Psoas muscle (tissue), 8 donors: ENCODE measurements at places on chromosomes 5 and 9. TPM values are rescaled to one million over a fixed set of nuclear protein-coding genes. Genes with fewer than 3 reads are reported as not detected.

The SGTB gene
- total RNA-seq: 3.6 TPM

DNA sequence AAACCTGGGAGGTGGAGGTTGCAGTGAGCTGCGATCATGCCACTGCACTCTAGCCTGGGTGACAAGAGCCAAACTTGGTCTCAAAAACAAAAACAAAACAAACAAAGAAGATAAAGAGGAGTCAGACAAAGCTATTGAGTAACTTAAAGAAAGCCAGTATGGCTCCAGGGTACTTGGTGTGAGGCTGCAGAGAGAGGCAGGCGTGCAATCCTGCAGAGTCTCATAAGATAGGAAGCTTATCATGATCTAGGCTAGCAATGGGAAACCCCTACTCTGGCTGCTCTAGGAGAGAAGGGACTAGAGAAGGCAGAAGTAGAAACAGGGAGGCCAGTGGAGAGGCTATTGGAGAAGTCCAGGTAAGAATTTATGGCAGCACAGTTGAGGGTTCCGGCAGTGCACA lies 42.0 kb downstream of the ARRDC3 start:
- no peaks in the 10 kb centered on the region for H3K36me3 ChIP-seq
- DNase-seq: no peak
- no peak overlapping the region for H3K4me3 ChIP-seq
- no peaks in the 10 kb centered on the region for H3K4me1 ChIP-seq

- no peak for DNase-seq
- no peaks in the 10 kb centered on the region for H3K27me3 ChIP-seq
- H3K4me3 ChIP-seq: no peak overlapping the region
- H3K4me1 ChIP-seq: peaks cover 12% of the 10 kb centered on the region
- no peak overlapping the region for H3K27ac ChIP-seq
Measured at GRCh38 chr5:95619096-95619495, 791 bp upstream of the GPR150 start.

The SPATA31A7 gene
- not detected for total RNA-seq

DNA sequence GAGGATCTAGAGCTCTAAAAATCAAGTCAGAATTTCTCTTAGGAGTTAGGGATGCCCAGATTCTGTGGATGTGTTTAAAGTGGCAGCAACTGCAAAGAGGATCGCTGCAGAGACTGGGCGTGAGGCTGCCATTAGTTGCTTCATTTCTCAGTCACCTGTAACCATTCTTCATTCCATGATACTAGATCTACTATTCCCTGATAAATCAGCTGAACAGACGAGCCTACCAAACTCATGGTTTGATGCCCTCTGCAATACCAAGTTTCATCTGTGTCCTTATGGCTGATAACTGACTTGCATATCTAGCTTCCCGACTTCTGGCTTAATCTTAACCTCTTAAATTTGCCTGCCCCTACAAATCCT lies 33.3 kb downstream of the UBE2R2 start:
- no peaks in the 10 kb centered on the region for H3K36me3 ChIP-seq
- peaks cover 33% of the 10 kb centered on the region for H3K4me1 ChIP-seq
- H3K27ac ChIP-seq: peak overlapping the region; percentile 61
- no peak overlapping the region for H3K4me3 ChIP-seq

DNA sequence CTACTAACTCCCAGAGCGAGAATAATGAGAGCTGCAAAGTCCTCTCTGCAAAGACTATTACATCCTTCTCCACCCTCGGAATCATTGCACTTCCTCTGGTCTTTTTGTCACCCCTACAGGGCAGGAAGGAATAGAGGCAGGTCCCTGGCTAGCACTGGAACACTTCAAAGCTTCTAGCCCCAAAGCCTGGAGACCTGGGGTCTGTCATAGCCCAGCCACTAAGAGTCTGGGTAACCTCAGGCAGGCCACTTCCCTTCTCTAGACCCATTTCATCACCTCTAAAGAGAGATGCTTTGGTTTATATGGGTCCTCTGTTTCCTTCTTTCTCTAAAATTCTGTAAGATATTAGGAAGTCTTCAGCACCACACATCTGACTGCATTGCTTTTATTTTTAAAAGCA lies 6.7 kb downstream of the ADRB2 start:
- H3K4me3 ChIP-seq: peak overlapping the region; percentile 86
- no peaks in the 10 kb centered on the region for H3K36me3 ChIP-seq
- peak overlapping the region; percentile 96 for H3K27ac ChIP-seq
- no peaks in the 10 kb centered on the region for H3K27me3 ChIP-seq
- DNase-seq: no peak

GRCh38 chr5:17832949-17833745 lies 198.9 kb downstream of the TAF11L14 start:
- H3K4me1 ChIP-seq: no peaks in the 10 kb centered on the region
- no peaks in the 10 kb centered on the region for H3K27me3 ChIP-seq
- H3K36me3 ChIP-seq: no peaks in the 10 kb centered on the region
- DNase-seq: no peak
- no peak overlapping the region for H3K4me3 ChIP-seq

The ARSI gene
- total RNA-seq: not detected

DNA sequence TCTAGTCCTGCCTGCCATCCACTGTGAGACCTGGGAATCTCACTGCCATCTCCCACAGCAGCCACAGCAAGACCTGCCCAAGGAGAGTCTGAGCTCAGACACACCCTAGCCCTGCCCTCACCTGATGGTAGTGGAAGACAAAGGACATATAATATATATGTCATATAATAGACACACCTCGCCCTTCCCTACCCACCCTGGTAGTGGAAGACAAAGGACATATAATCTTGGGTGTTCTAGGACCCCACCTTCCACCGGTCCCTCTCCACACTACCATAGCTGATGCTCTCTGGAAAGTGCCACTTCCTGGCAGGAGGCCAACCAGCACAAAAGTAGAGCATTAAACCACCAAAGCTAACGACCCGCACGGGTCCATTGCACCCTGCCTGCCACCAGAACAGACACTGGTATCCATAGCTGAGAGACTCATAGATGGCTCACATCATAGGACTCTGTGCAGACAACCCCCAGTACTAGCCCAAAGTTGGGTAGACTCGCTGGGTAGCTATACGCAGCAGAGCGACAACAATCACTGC lies 545.6 kb downstream of the CAAP1 start:
- H3K27me3 ChIP-seq: no peaks in the 10 kb centered on the region
- no peak overlapping the region for H3K4me3 ChIP-seq

DNA sequence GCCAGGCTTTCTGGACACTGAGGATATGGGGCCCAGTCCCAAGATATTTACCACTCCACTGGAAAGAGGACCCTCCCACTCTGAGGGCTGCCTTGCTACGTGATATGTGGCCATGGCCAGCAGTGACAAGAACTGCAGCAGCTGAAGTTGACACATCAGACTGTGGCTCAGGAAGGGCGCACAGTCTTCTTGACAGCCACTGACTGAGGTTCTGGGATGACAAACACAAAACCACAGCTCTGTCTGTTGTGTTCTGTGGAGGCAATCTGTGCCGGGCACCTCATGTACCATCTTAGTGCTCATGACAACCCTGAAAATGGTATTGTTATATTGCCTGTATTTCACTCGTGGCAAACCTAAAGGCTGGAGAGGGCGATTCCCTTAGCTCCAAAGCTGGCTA lies 16.9 kb downstream of the FSTL4 start:
- no peaks in the 10 kb centered on the region for H3K36me3 ChIP-seq
- no peaks in the 10 kb centered on the region for H3K27me3 ChIP-seq
- H3K27ac ChIP-seq: no peak overlapping the region
- no peak overlapping the region for H3K4me3 ChIP-seq
- no peak for DNase-seq
- no peaks in the 10 kb centered on the region for H3K4me1 ChIP-seq

GRCh38 chr9:97633859-97634490 lies 354 bp downstream of the NCBP1 start:
- H3K4me3 ChIP-seq: peak overlapping the region; percentile 90
- peak overlapping the region; percentile 94 for H3K27ac ChIP-seq
- H3K4me1 ChIP-seq: peaks cover 65% of the 10 kb centered on the region
- no peak for DNase-seq
- H3K36me3 ChIP-seq: no peaks in the 10 kb centered on the region

DNA sequence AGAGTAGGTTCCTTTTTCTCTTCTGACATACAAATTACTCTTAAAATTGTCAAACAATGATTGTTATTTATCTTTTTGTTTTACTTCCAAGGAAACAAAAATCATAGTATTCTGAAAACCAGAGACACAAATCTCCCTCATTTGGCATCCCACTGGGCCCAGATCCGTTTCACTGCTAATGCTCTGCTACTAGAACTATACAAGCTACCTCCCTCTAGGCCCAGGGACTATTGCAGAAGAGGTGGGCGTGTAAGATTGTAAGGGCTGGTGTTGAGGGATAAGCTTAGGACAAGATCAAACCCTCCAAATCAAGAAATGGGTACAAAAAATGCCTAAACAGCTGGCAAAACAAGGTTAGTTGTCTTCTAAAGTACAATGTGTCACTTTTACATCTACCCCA lies 928.9 kb upstream of the CDH10 start:
- H3K27me3 ChIP-seq: no peaks in the 10 kb centered on the region
- DNase-seq: no peak
- H3K4me1 ChIP-seq: no peaks in the 10 kb centered on the region
- H3K36me3 ChIP-seq: no peaks in the 10 kb centered on the region
- H3K27ac ChIP-seq: no peak overlapping the region

GRCh38 chr5:41903382-41903891 lies 707 bp upstream of the RIMOC1 start:
- peaks cover 42% of the 10 kb centered on the region for H3K4me1 ChIP-seq
- DNase-seq: no peak
- peaks cover 10% of the 10 kb centered on the region for H3K36me3 ChIP-seq
- peak overlapping the region; percentile 87 for H3K4me3 ChIP-seq
- H3K27ac ChIP-seq: peak overlapping the region; percentile 95

DNA sequence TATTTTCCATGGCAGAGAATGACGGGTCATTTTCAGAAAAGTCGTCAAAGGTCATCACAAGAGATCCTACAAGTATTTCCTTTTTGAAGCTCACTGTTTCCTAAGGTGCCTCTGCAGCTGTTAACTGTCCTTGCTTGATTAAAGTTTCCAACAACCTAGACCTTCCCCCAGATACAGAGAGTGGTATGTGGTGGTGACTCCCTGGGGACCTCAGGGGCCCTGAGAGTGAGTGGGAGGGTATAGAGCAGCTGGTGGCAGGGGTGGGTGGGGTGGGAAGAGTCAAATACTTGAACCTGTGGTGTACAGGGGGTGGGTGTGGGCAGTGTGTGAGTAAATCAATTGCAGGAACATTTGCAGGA lies 1.6 kb upstream of the CD72 start:
- DNase-seq: no peak
- no peaks in the 10 kb centered on the region for H3K36me3 ChIP-seq
- no peak overlapping the region for H3K27ac ChIP-seq

DNA sequence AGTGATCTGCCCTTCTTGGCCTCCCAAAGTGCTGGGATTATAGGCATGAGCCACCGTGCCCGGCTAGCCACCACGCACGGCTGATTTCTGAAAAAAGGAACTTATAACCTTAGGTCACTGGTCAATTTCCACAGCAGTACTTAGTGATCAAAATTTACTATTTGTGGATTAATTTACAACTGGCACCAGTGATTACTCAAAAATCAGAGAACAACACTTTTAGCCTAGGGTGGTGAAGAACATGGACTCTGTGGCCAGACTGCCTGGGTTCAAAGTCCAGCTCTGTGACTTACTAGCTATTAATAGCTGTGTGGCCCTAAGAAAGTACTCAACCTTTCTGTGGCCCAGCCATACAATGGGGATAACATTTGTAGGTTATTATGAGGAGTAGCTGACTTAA lies 50.8 kb upstream of the GLRX start:
- H3K36me3 ChIP-seq: no peaks in the 10 kb centered on the region
- DNase-seq: no peak
- peaks cover 27% of the 10 kb centered on the region for H3K4me1 ChIP-seq
- H3K4me3 ChIP-seq: no peak overlapping the region
- H3K27me3 ChIP-seq: no peaks in the 10 kb centered on the region

The GBGT1 gene
- 3.3 TPM for total RNA-seq

- H3K4me3 ChIP-seq: peak overlapping the region; percentile 35
- H3K4me1 ChIP-seq: no peaks in the 10 kb centered on the region
- DNase-seq: no peak
- H3K36me3 ChIP-seq: no peaks in the 10 kb centered on the region
- H3K27ac ChIP-seq: no peak overlapping the region
- no peaks in the 10 kb centered on the region for H3K27me3 ChIP-seq
Measured at GRCh38 chr5:58759745-58760144, 176.9 kb downstream of the RAB3C start.

The NEUROG1 gene
- not detected for total RNA-seq

The ZNF608 gene
- 11.7 TPM for total RNA-seq

The ARHGEF39 gene
- total RNA-seq: 0.07 TPM

DNA sequence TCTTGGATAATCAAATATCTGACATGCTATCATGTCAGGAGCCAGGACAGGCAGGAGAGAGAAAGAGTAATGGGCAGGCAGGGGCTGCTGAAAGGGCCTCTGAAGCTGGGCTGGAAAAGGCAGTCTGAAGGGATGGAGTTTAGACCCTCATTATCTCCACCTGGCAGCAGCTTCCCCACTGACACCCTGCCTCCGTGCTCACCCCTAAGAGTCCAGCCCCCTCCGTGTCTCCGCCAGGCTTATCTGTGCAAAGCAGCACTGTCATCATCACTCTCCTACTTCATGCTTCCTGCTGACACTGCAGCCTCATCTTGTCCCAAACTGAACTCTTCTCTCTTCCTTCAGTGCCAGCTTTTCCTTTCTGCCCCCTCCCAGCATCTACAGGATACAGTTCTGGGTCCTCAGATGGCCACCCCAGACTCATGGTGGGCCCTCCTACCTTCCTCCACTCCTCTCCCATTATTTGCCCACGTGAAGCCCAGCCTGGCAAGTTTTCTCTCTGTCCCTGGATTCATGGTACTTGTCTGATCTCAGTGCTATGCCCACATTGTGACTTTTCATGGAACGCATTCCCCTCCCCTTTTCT lies 70.9 kb upstream of the KLF9 start:
- peak overlapping the region; percentile 79 for H3K27ac ChIP-seq
- peak; percentile 70 for DNase-seq
- H3K4me1 ChIP-seq: peaks cover 71% of the 10 kb centered on the region
- H3K36me3 ChIP-seq: no peaks in the 10 kb centered on the region
- no peak overlapping the region for H3K4me3 ChIP-seq

- DNase-seq: no peak
- no peaks in the 10 kb centered on the region for H3K36me3 ChIP-seq
- H3K4me3 ChIP-seq: no peak overlapping the region
- no peaks in the 10 kb centered on the region for H3K4me1 ChIP-seq
- no peak overlapping the region for H3K27ac ChIP-seq
Measured at GRCh38 chr5:118905196-118905595, 83.2 kb downstream of the DTWD2 start.

The SPINK5 gene
- 0.53 TPM for total RNA-seq

GRCh38 chr9:86406366-86406765 lies 52.2 kb upstream of the TUT7 start:
- no peaks in the 10 kb centered on the region for H3K27me3 ChIP-seq
- DNase-seq: no peak
- no peaks in the 10 kb centered on the region for H3K36me3 ChIP-seq
- H3K4me1 ChIP-seq: peaks cover 25% of the 10 kb centered on the region
